ENCODE measurements at places on chromosomes 12 and 14. TPM values are rescaled to one million over a fixed set of nuclear protein-coding genes. Genes with fewer than 3 reads are reported as not detected.

Gene GDF3
- total RNA-seq, result not detected

Gene PPP2R5C
- total RNA-seq, result 91.5 TPM

Gene NRIP2
- total RNA-seq, result not detected

Gene PLA2G1B
- total RNA-seq, result not detected

Gene KLC1
- 123 TPM for total RNA-seq

Gene KIF5A
- 0.20 TPM for total RNA-seq

Gene RFLNA
- not detected for total RNA-seq

Gene ASCL1
- not detected for total RNA-seq

Gene TMED10
- total RNA-seq, result 213 TPM

Gene SMCO3
- not detected for total RNA-seq

Gene MBIP
- total RNA-seq, result 11.3 TPM

Gene KRT6C
- total RNA-seq, result not detected

Gene MSI1
- not detected for total RNA-seq

Gene SLC39A2
- total RNA-seq, result not detected

Gene AREL1
- total RNA-seq, result 33.8 TPM

Gene SERPINA6
- not detected for total RNA-seq

Gene RIMBP2
- not detected for total RNA-seq

Gene KLRB1
- not detected for total RNA-seq

Gene KLRG1
- total RNA-seq, result 1.1 TPM

Gene SYNE3
- 58.1 TPM for total RNA-seq

Gene ANKRD33
- total RNA-seq, result 1.5 TPM

Gene CBLN3
- 1.4 TPM for total RNA-seq

Gene APEX1
- 36.6 TPM for total RNA-seq

Gene KLRC1
- not detected for total RNA-seq

Gene GLT8D2
- total RNA-seq, result 13.2 TPM

Gene DPPA3
- not detected for total RNA-seq

Gene LRP10
- 64.5 TPM for total RNA-seq

Gene CIROP
- not detected for total RNA-seq

Gene AKAP5
- total RNA-seq, result 0.20 TPM

Gene TM9SF1
- 56.2 TPM for total RNA-seq

Gene IQSEC3
- not detected for total RNA-seq

Gene PDZRN4
- not detected for total RNA-seq

Gene CYP46A1
- total RNA-seq, result 0.37 TPM

Gene STX2
- total RNA-seq, result 45.7 TPM

Gene OTX2
- total RNA-seq, result not detected

Gene MMP17
- 11.0 TPM for total RNA-seq

Gene IAPP
- total RNA-seq, result not detected

Gene GPHN
- total RNA-seq, result 10.7 TPM

Gene GPR162
- total RNA-seq, result 0.73 TPM

Gene PIK3C2G
- total RNA-seq, result not detected

All from subcutaneous preadipocyte (primary cell).